ENCODE measurements at places on chromosomes 11 and 22.

DNA sequence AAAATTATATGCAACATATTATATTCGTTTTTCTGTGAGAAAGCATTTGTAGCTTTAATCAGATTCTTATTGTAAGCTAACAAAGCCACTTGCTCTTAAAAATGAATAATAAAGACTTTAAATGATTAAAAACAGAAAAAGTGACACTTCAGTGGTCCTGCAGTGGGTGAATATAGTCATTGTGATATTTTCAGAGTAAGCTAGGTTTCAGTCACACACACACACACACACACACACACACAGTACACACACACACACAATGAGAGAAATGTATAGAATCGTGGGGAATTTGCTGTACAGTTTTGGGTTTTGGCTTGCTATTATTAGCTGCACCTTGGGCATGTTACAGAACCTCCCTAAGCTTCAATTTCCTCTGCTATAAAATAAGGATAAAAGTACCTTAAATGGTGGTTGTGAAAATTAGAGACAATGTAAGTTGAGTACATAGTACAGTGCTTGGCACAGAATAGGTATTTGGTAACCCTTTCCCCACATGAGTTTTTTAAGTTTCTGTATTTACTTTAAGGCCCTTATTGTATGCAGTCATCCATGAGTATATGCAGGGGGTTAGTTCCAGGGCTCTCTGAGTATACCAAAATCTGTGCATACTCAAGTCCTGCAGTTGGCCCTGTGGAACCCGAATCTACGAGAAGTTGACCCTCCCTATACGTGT is 39.8 kb downstream of the CSTPP1 start:
- no peak for DNase-seq

DNA sequence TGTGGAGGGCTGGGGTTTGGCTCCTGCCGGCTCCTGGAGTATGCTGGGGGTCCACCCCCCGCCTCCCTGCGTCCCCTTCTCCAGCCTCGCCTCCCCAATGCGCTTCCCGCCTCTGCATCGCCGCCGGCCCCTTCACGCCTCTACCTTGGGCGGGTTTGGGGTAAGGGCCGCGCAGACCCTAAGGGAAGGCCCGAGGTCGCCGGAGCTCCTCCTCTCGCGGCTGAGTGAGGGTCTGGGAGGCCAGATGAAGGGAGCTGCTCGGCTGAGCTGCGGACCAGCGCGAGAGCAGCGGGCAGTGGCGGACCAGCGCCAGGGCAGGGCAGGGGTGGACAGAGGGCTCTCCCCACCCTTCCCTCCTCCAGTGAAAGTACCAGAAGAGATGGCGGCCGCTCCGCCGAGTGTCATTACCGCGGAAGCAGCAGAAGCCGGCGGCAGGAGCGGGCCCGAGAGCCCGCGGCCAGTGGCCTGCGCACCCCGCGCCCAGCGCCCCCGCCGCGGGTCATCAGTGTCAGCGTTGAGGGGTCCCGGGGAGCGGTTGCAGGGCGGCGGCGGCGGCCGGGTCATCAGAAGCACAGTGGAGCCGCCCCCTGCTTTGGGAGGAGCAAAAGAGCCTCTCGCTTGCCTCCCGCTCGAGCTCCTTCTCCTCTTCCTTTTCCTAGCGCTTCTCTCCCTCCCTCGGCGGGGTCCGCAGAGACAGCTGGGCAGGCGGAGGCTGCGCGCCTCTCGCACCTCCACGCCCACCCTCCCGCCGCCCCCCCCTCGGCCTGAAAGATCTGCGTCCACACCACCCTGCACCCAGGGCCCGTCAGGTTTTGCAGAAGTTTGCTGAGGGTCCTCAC is 255.6 kb upstream of the CADM1 start:
- peak; percentile 33 for DNase-seq

DNA sequence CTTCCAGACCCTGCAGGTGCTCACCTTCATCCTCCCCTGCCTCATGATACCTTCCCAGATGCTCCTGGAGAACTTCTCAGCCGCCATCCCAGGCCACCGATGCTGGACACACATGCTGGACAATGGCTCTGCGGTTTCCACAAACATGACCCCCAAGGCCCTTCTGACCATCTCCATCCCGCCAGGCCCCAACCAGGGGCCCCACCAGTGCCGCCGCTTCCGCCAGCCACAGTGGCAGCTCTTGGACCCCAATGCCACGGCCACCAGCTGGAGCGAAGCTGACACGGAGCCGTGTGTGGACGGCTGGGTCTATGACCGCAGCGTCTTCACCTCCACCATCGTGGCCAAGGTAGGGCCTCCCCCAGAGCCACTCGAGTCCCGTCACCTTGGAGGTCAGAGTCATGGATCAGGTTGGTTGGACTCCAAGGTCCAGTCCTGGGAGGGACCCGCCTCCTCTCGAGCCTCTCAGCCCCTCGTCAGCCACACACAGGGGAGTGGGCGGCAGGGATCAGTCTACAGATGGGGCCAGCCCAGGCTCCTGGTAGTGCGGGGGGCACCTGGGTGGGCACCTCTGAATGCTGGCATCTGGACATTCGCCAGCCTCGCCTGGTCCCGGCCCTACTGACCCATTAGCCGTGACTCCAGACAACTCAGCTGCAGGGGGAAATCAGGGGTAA is 34.8 kb upstream of the SLC22A12 start:
- no peak for DNase-seq

DNA sequence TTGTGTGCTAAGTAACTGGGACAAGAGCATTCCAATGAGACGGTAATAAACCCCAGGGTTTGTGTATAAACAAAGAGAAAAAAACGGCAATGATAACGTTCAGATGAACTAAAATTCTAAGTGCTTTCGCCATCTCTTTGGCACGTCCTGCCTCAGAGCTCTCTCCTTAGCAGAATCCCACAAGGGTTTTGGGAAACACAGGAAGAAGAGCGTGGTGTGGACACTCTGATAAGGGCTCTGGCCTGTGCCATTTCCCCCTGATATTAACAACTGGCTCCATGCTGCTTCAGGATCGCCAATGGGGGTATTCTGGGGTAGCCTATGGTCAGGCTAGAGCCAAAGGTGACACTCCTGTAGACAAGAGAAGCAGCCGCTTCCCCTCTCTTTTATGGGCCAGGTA is 18.4 kb downstream of the ABCC8 start:
- DNase-seq: no peak

DNA sequence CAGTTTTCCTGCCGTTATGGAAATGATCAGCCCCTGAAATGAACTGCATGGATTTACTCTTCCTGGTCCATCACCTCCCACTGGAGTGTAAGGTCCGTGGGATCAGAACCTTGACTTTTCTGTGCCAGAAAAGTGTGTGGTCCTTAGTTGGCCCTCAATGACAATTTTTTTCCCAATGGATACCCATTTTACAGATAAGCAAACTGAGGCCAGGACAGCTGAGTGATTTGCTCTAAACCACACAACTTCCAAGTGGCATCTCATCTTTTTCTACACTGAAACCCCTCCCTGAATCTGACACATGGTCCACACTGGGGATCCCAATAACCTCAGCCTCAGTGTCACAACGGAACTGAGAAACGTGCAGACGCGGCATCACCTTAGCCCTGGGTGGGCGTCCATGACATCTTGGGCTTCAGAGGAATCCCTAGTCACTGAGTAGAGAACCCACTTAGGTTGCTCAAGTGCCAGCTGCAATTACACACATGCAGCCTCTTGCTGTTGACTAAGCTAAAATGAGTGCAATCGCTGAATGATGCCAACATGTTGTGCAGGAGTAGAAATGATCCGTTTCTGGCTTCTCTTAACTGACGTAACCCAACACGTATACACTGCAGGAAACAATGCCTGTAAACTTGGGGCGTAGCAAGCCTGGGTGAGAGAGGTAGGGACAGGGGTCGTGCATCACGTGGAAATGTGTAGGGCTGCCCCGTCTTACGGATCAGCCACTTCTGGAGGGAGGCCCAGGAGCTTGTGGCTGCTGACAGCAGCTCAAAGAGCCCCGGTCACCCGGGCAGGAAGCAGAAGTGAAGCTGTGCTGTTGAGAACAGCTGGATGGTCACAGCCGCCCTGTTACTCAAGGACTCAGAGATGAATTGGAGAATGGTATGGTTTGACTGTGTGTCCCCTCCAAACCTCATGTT is 136.3 kb downstream of the SHANK2 start:
- DNase-seq: no peak

GRCh38 chr11:86873573-86874083 is 73.3 kb downstream of the PRSS23 start:
- DNase-seq: no peak

GRCh38 chr22:27108425-27109114 is 451.2 kb downstream of the MIAT start:
- DNase-seq: no peak

- DNase-seq: no peak
These were observed 2.4 kb downstream of the RNF121 start for GRCh38 chr11:71931245-71931602.

GRCh38 chr11:62484352-62484751 is 62.3 kb downstream of the AHNAK start:
- DNase-seq: no peak

GRCh38 chr22:48755059-48755949 is 1072.4 kb downstream of the BRD1 start:
- no peak for DNase-seq

DNA sequence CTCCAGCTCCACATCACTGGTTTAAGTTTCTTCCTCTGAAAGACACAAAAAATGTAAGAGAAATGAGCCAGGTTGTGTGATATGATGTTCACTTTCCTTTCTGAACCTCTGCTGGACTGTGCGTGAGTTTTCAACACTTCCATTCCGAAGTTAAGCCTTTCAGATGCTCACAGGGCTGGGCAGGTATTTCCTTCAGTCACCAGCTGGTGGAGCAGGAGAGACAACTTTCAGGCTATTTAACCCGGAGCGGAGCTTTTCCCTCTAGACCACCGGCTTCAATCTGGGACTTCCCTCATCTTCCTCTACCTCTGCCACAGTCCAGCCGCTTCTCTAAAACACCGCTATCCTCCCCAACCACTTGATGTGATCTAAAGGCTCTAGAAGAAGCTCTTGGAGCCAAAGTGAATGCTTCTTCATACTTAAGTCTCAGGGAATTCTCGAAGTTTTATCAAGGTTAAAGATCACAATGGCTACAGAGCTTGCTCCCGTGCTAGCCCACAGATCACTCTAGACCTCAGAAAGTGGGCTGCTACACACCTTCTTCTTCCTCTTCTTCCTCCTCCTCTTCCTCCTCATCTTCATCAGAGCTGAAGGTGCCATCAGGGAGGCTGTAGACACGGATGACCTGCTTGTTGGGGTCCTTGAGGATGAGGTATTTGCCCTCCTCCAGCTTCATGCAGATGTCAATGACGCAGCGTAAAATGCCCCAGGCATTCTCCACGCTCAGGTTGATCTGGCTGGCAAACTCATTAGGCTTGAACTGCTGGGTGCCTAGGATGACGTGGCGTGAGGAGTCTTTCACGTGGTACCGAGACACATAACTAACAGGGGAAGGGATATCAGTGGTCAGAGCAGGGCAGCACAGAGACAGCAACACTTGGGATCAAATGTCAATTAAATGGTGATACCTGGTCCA is 4.4 kb upstream of the FOXRED2 start:
- DNase-seq: no peak

DNA sequence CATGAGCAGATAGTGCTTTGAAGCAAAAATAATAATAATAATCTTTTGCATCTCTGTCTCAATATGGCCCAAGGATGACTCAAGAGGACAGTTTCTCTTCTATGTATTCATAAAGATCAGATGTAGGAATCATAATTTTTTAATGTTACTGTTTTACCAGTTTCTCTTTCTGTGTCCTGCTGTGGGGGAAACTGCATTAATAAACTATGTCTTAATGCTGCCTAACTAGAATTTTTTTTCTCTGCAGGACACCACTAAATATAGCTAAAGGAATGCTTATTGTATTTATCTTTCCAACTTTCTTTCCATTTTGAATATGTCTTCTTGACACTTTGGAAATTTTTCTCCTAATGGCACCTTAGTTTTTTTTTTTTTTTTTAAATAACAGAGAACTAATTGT is 6.5 kb downstream of the FJX1 start:
- no peak for DNase-seq

DNA sequence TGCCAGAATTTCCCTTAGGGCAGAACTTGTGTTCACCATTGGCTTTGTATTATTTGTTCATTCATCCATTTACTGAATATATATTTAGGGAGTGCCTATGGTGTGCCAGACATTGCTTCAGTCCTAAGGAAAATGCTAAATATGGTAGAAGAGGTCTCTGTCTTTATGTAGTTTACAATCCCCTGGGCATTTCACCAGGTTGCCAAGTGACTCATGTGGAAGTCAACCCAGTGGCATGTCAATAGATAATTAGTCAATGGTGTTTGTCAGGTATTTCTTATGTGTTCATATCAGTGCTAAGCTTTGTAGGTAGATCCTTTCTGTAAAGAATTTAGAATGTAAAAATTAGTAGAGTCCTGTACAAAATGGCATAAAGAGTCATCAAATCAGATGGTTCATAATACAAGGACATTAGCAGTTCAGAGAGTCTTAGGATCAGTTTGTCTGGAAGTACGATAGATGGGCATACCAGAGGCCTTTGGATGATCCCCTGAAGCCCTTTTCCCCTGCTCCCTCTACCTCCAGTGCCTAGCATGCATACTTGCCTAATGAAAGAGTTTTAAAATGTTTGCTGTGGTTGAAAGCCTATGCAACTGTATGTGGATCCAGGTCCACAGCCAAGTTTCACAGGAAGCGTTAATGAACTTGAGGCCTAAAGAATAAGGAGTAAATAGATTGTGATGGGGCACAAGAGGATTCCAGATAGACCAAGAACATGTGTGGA is 58.5 kb upstream of the SESN3 start:
- DNase-seq: no peak

DNA sequence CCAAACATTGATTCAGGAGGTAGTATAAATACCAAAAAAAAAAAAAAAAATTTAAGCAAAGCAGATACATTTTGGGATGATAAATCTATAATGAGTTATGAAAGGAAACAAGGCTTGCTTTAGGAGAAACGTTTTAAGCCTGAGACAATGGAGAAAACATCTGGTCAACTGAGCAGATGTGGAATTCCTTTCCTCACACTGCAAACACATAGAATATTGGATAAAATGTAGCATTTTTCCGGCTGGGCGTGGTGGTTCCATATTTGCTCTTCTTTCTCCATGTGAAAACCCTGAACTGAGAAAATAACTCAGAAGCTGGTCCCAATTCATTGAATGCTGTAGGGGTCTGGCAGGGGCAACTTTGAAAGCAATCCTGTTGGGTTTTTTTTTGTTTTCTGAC is 33.9 kb downstream of the ENDOD1 start:
- DNase-seq: no peak

DNA sequence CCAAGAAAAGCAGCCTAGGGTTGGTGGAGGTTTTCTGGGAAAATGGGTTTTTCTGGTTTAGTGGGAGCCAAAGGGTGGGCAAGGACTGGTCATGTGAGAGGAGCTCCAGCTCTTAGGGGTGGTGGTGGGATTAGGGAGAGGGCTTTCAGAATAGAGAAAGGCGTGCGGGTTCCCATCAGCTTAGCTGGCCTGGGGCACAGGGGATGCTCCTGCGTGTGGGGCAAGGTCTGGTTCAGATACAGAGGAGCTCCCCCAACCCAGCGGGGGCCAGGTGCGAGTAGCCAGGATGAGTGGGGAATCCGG is 644 bp downstream of the TMEM134 start:
- DNase-seq: no peak

DNA sequence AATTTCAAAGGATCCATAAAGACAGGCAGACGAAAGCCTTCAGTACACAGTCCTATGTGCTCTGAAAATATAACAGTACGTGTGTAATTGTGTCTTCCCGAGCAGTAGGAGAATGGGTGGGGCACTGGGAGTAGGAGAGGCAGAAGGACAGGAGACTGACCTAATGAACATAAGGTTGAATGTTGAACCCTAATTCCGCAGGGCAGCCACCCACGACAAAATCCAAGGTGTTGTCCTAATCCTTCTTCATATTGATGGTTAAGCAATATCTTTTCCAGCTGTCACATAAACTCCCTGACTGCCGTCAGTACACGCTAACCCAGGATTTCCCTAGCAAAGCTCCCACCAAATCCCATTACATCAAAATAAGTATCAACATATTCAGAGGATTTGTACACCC is 34.5 kb downstream of the SPATA19 start:
- DNase-seq: no peak
